RKO (cell line): ENCODE measurements at places on chromosomes 6 and 20.

GRCh38 chr20:20520776-20521175 lies 152.9 kb downstream of the INSM1 start:
- DNase-seq = peak; percentile 21

DNA sequence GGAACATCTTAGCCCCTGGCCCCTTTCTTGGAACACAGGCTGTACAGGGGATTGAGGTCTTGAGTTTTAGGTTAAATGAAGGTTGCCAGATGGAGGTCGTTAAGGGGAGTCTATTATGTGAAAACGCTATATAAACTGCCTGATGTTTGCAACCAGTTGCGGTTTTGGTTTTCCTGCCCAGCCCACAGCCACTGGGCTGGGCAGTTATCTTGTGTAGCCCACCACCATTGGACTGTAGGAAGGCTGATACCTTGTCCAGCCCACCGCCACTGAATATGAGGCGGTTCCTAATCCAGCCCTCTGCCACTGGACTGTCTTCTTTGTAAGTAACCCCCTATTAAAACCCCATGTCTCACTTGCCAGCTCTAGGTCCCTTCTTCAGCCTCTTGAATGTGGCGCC lies 42.3 kb upstream of the COL21A1 start:
- DNase-seq = no peak

DNA sequence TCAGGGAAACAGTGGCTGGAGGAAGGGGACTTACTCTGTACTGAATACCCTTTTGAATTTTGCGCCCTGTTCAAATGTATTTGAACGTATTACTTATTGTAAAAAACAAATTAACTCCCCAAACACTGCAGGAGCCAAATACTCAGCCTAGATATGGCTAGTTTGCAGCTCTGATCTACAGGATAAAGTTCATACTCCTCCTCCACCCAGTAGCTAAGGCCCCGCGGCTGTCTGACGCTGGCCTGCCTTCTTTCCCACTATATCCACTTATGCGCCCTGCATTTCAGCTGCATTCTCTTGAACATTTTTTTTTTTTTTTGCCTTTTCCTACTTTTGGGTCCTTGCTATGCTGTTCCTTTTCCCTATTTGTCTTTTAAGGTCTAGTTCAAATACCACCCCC lies 6.5 kb downstream of the GSS start:
- DNase-seq = no peak

GRCh38 chr20:16864069-16864468 lies 115.9 kb downstream of the OTOR start:
- DNase-seq = peak; percentile 54

- no peak for DNase-seq
Measured at GRCh38 chr6:121934451-121934850, 465.0 kb upstream of the HSF2 start.

GRCh38 chr6:75602246-75603105 lies 796 bp downstream of the SENP6 start:
- peak; percentile 40 for DNase-seq

DNA sequence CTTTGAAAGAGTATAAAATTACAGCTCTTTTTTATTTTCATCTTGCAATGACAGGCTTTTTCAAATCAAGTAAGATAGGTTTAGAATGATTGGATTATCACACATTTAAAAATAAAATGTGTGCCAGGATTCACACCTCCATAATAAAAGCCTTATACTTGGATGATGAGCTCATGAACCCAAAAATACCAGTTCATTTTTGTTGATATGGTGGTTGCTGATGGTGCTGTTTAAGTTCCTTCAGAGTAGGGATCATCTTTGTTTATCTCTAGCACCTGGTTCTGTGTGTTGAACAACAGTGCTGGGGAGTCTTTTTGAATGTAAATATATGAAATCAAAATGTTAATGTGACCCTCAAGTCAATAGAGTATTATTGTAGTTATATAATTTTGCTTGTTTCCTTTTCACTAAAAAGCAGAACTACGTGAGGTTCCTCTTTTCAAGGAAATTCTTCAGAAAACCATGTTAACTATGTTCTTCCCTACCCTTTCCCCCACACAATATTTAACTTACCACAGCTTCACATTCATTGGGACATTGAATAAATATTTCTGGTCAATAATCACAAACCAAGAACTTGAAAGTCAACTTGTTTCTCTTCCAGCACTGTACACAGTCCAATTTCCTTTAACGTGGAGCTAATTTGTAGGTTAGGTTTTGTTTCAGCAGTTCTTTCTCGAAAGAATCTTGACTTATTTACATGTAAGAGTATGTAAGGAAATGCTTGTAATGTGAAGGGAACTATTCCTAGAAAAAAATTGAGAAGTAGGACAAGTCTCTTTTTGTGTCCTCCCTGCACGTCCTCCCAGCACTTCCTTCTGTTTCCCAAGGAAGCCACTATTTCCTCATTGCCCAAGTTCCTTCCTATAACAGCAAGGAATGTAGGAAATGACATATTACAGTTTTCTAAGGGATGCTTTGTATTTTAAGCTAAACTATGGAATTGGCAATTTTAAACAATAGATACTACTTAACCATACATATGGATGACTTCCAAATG lies 945.9 kb upstream of the CITED2 start:
- no peak for DNase-seq

DNA sequence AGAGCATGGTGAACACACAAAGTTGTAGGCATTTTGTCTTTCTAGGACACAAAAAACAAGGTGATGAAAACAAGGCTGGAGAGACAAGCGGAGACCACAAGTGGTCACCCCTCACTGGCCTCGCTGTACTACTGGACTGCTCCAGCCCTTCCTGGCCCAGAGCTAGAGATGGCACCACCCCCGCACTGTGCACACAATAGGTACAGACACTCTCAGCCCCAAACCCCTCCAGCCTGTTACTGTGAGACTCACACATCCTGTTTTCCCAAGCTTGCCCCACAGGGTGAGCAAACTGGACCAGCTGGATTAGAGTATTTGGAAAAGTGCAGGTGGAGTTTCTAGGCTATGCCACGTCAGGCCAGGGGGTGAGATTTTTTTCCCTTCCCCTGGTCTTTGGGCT lies 8.4 kb upstream of the ZSWIM1 start:
- DNase-seq = no peak

DNA sequence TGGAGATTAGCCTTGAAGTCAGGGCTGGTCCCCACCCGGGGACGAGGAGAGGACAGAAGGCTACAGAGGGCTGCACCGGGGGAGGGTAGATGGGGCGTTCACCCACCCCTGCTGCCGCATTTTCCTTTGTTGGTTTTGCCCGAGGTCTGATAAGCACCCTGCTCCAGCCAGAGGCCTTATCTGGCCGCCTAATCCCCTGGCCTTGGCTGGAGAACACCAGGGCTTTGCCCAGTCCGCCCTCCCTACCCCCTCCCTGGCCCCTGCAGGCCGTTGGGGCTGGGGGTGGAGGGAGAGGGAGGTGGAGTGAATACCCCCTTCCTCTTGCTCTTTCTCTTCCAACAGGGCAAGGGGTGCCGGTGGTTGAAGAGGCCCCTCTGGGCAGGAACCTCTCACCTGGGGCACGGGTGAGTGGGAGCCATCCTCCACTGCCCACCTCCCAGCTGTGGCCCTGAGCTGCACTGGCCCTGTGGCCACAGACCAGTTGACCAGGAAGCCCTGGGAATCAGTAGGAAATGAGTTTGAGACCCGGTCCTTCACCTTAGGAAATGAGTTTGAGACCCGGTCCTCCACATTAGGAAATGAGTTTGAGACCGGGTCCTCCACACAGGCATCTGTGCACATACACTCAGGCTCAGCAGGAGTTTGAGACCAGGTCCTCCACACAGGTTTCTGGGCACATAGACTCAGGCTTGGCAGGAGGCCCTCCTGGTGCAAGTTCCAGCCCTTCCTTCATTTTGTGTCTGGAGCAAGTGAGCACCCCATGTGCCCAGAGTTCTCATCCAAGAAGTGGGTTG lies 12.0 kb upstream of the GATA5 start:
- no peak for DNase-seq

- no peak for DNase-seq
Measured at GRCh38 chr6:136921936-136922684, at the start of gene SLC35D3. Gene SLC35D3 (plus strand): TSS chr6:136922301. CDS start chr6:136922429, 128 bp downstream.

- no peak for DNase-seq
Measured at GRCh38 chr6:69973763-69974162, 107.4 kb downstream of the COL19A1 start.

- peak; percentile 54 for DNase-seq
Measured at GRCh38 chr6:56699066-56699654, 56.5 kb upstream of the DST start.

DNA sequence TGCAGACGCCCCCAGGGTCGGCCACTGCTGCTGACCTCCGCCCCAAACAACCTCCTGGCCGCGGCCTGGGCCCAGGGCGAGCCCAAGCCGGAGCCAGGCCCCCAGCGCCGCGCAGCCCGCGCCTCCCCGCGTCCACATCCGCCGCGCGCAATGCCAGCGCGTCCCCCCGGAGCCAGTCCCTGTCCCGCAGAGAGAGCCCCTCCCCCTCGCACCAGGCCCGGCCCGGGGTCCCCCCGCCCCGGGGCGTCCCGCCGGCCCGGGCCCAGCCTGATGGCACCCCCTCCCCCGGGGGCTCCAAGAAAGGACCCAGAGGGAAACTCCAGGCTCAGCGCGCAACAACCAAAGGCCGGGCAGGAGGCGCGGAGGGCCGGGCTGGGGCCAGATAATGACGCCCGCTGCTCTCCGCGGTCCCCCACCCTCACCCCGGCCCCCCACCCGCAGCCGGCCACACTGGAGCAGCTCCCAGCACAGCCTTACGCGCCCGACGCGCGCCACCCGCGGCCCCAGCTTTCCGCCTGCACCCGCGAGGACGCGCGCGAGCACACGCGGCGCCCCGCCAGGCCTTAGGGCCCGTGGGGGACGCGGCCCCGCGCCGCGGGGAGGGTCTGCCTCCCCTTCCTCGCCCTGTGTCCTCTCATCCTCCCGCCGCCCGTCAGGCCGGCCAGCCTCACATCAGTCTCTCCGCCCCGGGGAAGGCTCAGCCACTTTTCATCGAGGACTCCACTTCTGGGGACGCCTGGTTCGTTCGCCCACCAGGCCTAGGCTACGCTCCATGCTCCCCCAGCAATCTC lies 12.9 kb upstream of the SLC22A7 start:
- no peak for DNase-seq

DNA sequence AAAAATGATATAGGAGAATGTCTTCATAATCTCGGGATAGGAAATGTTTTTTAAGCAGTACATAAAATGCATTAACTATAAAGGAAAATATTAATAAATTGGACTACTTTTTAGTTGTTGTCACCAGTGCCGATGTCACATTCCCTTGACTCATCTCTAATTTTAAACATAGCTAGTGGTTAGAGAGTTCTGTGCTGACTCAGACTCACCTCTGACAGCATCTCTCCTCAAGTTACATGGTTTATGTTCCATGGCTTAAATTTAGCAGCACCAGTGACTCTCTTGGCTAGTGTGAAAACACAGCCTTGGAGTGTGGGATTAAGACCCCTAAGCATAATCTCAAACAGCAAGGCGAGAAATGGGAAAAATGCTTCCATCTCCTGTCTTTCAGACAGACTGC lies 311.8 kb upstream of the MMS22L start:
- peak; percentile 65 for DNase-seq

- DNase-seq = no peak
Measured at GRCh38 chr20:8117636-8118035, 14.4 kb upstream of the PLCB1 start.

DNA sequence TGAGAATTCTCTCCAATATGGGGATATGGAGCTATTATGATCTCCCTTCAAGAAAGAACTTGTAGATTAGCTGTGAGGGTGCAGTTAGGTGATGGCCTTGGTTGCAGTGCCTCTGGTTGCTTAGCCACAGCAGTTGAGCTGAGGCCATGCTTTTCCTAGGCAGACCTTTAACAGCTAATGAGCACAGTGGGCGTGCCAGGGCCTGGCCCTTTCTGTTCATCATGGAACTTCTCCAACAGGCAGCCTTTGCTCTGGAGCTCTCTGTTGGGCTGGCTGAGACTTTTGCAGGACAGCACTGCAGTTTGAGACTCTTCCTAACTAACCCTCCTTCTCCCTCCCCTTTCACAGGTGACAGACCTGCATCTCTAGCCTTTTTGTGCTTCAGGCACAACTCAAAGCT lies 39.7 kb upstream of the TMEM170B start:
- DNase-seq = no peak

DNA sequence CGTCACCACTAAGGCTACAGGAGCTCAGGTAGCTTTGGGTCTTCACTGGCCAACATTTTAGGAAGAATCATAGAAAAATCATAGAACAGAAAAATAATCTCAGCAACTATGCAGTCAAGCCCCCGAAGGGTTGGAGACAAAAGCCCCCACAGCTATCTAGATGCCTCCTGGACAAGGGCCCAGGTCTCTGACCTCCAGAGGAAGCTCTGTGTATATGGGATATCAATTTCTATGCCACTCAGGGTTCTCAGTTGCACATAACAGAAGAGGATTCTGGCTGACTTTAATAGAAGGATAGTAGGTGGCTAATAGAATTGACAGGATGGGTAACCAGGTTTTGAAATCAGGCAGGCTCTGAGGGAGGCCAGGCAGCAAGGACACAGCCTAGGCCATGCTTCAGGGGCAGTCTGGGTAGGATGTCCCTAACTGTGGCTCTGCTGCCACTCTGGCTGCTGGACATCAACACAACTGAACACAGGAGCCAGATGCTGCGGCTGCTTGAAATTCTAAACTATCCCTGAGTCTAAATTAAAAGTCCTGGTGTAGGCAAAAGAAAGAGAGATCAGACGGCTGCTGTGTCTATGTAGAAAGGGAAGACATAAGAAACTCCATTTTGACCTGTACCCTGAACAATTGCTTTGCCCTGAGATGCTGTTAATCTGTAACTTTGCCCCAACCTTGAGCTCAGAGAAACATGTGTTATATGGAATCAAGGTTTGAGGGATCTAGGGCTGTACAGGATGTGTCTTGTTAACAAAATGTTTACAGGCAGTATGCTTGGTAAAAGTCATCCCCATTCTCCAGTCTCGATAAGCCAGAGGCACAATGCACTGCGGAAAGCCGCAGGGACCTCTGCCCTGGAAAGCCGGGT lies 65.6 kb downstream of the TRMT6 start:
- no peak for DNase-seq

GRCh38 chr6:37503309-37503965 lies 3.7 kb upstream of the CCDC167 start:
- DNase-seq = no peak

GRCh38 chr6:168852376-168852884 lies 401.2 kb downstream of the THBS2 start:
- DNase-seq = no peak

- no peak for DNase-seq
Measured at GRCh38 chr6:45661661-45662060, 283.9 kb upstream of the SUPT3H start.

GRCh38 chr6:90497411-90497810 lies 89.5 kb downstream of the MAP3K7 start:
- no peak for DNase-seq

GRCh38 chr6:70592391-70593117 lies 25.8 kb downstream of the SDHAF4 start:
- DNase-seq = no peak

GRCh38 chr20:46903256-46903655 lies 8.6 kb downstream of the EYA2 start:
- DNase-seq = no peak
